ENCODE measurements at places on chromosomes 7 and 10.

DNA sequence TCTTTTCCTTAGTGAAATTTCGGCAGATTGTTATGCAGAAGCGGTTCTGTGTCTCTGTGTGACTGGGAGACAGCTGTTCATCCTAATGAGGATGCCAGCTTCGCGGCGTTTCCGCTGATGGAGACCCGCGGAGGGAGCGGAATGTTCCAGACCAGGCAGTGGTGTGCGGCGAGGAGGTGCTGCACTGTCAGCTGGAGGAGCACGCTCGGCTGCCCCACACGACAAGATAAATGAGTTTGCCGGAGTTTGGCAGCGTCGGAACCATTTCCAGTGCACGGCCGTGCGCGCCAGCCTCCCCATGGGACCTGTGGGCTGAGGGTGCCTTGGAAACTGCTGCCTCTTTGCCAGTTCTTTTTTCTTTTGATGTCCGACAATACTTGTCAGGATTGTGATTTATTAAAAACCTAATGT lies 64.6 kb downstream of the WDR37 start:
- no peak for DNase-seq

- DNase-seq, result no peak
Observed at GRCh38 chr7:17038160-17038782, 156.5 kb upstream of the AGR3 start.

- DNase-seq, result no peak
Observed at GRCh38 chr7:36597090-36597773, 127.1 kb downstream of the AOAH start.

GRCh38 chr10:82961864-82962263 lies 1086.9 kb downstream of the NRG3 start:
- no peak for DNase-seq

DNA sequence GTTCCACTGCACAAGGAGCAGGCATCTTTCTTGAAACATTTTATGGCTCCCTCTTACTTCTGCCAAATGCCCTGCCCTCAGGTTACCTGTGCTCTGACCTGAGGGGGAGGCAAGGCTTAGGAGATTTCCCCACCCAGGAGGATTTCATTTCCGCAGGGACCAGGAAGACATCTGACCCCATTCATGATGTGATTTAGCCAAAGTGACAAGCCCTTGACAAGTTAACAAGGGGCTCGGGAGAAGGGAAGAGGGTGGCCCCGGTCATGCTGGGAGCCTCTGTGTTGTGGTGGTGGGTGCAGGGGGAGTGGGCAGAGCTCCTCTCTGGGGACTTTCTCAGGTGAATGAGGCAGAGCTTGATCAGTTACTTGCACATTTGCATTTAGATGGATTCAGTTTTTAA lies 18.9 kb downstream of the GIMAP5 start:
- peak; percentile 34 for DNase-seq

GRCh38 chr7:90251304-90251635 lies 6.3 kb downstream of the CFAP69 start:
- no peak for DNase-seq

Data from stimulated activated CD4-positive, alpha-beta T cell treated with anti-CD3 and anti-CD28 coated beads, Interleukin-2, amount 100 ng/mL, for 24 hours (primary cell).